ENCODE measurements at places on chromosomes 3 and 15. TPM values are rescaled to one million over a fixed set of nuclear protein-coding genes. Genes with fewer than 3 reads are reported as not detected.

DNA sequence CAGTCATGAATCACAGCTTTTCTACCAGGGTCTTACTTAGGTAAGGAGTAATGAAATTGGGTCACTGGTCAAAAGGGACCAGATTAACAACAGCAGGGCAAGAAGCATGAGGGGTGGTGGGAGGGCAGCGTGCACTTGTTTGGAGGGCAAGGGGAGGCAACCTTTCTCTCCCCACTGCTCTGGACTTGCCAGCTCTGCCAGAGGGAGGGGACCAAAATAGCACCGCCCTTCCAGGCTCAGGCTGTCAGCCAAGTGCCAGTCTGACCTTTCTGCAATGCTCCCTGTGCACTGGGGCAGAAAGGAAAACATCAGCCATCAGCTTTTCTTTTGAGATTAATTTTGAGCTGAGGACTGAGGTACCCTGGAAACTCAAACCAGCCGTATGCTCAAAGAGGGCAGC lies 4.5 kb upstream of the ULK3 start:
- H3K4me1 ChIP-seq, result peaks cover 24% of the 10 kb centered on the region
- H3K36me3 ChIP-seq, result peaks cover 2% of the 10 kb centered on the region
- no peak overlapping the region for H3K4me3 ChIP-seq
- DNase-seq, result no peak
- peak overlapping the region; percentile 86 for H3K27ac ChIP-seq
- H3K27me3 ChIP-seq, result no peaks in the 10 kb centered on the region

GRCh38 chr3:77296527-77296926 lies 256.6 kb downstream of the ROBO2 start:
- no peaks in the 10 kb centered on the region for H3K36me3 ChIP-seq
- no peaks in the 10 kb centered on the region for H3K27me3 ChIP-seq
- no peak overlapping the region for H3K4me3 ChIP-seq
- H3K27ac ChIP-seq, result no peak overlapping the region
- DNase-seq, result no peak

- H3K36me3 ChIP-seq, result no peaks in the 10 kb centered on the region
- H3K4me3 ChIP-seq, result no peak overlapping the region
- H3K27ac ChIP-seq, result no peak overlapping the region
- no peak for DNase-seq
- H3K4me1 ChIP-seq, result peaks cover 10% of the 10 kb centered on the region
- no peaks in the 10 kb centered on the region for H3K27me3 ChIP-seq
These were observed 12.3 kb downstream of the DPH3 start for GRCh38 chr3:16252243-16252978.

- peak overlapping the region; percentile 95 for H3K4me3 ChIP-seq
- H3K36me3 ChIP-seq, result no peaks in the 10 kb centered on the region
- H3K4me1 ChIP-seq, result peaks cover 28% of the 10 kb centered on the region
- peak overlapping the region; percentile 93 for H3K27ac ChIP-seq
- no peaks in the 10 kb centered on the region for H3K27me3 ChIP-seq
These were observed 612 bp downstream of the C3orf38 start for GRCh38 chr3:88150371-88150770.

- H3K4me1 ChIP-seq, result peaks cover 3% of the 10 kb centered on the region
- H3K27ac ChIP-seq, result no peak overlapping the region
- DNase-seq, result no peak
- peaks cover 40% of the 10 kb centered on the region for H3K27me3 ChIP-seq
- no peaks in the 10 kb centered on the region for H3K36me3 ChIP-seq
- H3K4me3 ChIP-seq, result no peak overlapping the region
These were observed 34.7 kb upstream of the CDCP1 start for GRCh38 chr3:45180899-45181298.

- no peak for DNase-seq
- peaks cover 2% of the 10 kb centered on the region for H3K4me1 ChIP-seq
- H3K27me3 ChIP-seq, result no peaks in the 10 kb centered on the region
These were observed 12.1 kb upstream of the RPL14 start for GRCh38 chr3:40445062-40445461.

DNA sequence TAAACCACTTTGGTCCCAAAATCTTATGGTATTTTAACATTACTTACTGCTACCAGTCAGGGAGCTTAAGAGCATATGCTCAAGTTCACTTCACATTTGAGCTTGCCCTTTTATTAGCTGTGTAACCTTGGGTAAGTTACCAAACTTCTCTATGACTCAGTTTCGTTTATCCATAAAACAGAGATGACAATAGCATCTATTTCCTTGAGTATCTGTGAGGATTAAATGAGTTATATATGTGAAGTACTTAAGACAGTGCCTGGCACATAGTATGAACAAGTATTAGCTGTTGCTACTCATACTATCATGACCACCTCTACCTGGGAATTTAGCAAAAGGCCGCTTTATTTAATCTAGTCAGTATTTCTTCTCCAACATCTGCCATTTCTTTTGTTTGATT lies 5.9 kb downstream of the ATOSA start:
- H3K36me3 ChIP-seq, result peaks cover 15% of the 10 kb centered on the region
- DNase-seq, result no peak
- no peaks in the 10 kb centered on the region for H3K27me3 ChIP-seq
- H3K4me1 ChIP-seq, result peaks cover 32% of the 10 kb centered on the region
- no peak overlapping the region for H3K4me3 ChIP-seq

DNA sequence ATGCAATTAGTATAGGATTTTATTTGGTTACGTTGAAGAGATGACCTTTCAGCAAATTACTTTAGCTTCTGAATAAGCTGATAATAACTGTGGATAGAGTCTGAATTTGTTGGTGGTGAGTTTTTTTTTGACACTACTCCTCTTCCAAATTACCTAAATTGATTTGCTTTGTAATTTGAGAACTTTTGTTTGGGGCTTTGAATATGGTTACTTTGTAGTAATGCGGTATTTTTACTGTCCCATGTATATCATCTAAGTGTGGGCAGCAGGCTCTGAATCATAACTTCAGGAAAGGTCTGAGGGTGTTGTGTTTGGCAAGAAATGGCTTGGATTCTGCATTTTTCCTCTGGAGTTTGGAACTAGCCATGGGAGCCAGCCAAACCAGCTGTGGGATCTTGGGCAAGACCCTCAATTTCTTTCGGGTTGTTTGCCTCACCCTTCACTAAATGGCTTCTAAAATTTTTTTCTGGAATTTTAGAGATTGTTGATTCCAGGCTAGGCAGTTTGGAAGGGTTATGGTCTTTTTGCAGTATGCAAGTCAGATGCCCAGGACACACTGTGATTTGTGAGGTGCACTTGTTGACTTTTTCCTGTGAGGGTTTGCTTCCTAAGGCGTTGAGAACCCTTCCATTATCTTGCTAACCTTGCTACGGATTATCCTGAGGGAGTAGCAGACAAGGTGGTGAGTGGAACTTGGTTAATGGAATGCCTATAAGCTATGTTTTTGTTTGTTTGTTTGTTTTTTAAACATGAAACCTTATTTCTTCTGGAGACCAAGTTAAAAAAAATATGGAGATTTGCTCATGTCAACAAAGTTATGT lies 10.4 kb downstream of the PTPRG start:
- peaks cover under 1% of the 10 kb centered on the region for H3K27me3 ChIP-seq
- H3K27ac ChIP-seq, result no peak overlapping the region
- no peak overlapping the region for H3K4me3 ChIP-seq
- no peaks in the 10 kb centered on the region for H3K4me1 ChIP-seq

DNA sequence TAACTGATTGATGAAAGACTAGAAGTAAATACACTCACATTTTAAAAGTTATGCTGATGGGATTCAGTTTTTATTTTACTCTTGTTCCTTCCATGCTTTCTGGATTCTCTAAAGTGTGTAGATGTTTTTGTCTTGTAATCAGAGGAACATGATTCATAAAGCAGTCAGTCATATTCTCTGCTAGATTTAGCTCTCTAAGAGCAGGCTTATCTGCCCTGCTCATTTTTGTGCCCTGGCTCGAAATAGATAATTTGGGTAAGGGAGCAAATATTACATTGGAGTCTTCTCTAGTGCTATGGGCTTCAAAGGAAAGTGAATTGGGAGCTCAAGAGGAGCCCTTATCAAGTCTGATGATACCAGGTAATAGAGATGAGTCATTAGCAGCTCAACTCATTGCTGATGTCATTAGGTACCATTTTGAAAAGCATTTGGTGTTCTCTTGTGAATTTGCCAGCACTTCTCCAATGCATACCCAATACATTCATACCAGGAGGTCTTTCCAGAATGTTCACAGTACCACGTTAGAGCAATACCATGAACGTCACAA lies 27.7 kb downstream of the SACM1L start:
- peaks cover 18% of the 10 kb centered on the region for H3K36me3 ChIP-seq
- DNase-seq, result no peak
- H3K27ac ChIP-seq, result peak overlapping the region; percentile 54
- H3K4me3 ChIP-seq, result no peak overlapping the region
- H3K4me1 ChIP-seq, result peaks cover 20% of the 10 kb centered on the region

DNA sequence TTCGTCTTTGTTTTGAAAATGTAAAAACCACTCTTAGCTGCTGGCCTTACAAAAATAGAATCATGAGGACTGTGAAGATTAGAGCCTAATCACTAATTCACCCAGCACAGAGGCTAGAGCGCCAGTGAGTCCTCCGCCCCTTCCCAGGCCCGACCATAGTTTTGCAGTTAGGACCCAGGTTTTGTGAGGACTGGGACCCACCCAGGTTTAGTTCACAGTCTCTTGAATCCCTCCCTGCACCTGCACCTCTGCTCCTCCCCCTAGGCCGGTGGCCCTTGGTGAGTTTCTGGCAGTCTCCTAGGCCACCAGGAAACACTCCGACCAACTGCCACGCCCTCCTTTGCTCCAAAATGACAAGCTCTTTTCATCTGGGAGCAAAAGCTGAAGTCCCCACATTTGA lies 136.0 kb upstream of the CCDC54 start:
- DNase-seq, result no peak
- H3K36me3 ChIP-seq, result no peaks in the 10 kb centered on the region
- H3K27me3 ChIP-seq, result peaks cover 22% of the 10 kb centered on the region
- H3K4me1 ChIP-seq, result peaks cover 12% of the 10 kb centered on the region

GRCh38 chr15:65900488-65900887 lies 31.2 kb downstream of the RAB11A start:
- peaks cover 11% of the 10 kb centered on the region for H3K4me1 ChIP-seq
- H3K27me3 ChIP-seq, result no peaks in the 10 kb centered on the region
- no peak overlapping the region for H3K4me3 ChIP-seq
- DNase-seq, result no peak

DNA sequence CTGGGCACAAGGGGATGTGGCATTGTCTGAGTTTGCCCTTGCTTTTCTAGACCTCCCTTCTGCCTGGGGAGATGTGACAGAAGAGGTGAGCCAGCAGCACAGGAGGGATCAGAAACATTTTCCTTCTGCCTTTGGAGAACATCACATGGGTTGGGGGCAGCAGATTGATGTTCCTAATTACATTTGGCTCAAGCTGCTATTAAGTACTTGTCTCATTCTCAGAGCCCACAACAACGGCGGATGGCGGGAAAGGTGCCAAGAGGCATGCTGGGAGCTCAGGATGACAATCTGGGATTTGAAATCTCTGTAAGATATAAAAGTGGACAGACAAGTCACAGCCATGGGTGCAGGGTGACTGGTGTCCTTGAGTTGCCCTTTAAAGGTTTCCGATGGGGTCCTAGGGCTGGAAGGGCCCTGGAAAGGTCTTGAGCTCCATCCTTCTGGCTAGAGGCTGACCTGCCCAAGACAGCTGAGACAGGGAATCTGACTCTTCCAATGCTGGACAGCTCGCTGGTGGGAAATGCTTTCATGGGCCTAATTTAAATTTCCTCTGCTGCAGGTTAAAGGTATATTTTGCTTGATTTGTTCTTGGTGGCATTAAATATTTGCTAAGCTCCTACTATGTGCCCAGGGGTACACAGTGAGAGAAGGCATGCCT lies 2.4 kb upstream of the CORO2B start:
- no peak for DNase-seq
- H3K27ac ChIP-seq, result no peak overlapping the region
- H3K27me3 ChIP-seq, result peaks cover 72% of the 10 kb centered on the region
- peaks cover 7% of the 10 kb centered on the region for H3K36me3 ChIP-seq

GRCh38 chr3:146166415-146166821 lies 5.4 kb upstream of the PLOD2 start:
- H3K4me1 ChIP-seq, result no peaks in the 10 kb centered on the region
- H3K36me3 ChIP-seq, result peaks cover 3% of the 10 kb centered on the region
- DNase-seq, result no peak
- H3K27me3 ChIP-seq, result peaks cover 36% of the 10 kb centered on the region
- no peak overlapping the region for H3K27ac ChIP-seq

Gene TRAT1
- 100 TPM for total RNA-seq

Gene OIP5
- 1.2 TPM for total RNA-seq

Gene SRGAP3
- 2.2 TPM for total RNA-seq

Gene MAP4
- total RNA-seq, result 80.6 TPM

Gene DOCK3
- total RNA-seq, result 1.9 TPM
